Activated CD4-positive, CD25-positive, alpha-beta regulatory T cell treated with anti-CD3 and anti-CD28 coated beads, Interleukin-2, amount 50 U/mL, for 16 hours (primary cell): ENCODE measurements at places on chromosomes 4 and X.

GRCh38 chr4:110510955-110511544, 35.1 kb downstream of the ENPEP start:
- no peak for DNase-seq

DNA sequence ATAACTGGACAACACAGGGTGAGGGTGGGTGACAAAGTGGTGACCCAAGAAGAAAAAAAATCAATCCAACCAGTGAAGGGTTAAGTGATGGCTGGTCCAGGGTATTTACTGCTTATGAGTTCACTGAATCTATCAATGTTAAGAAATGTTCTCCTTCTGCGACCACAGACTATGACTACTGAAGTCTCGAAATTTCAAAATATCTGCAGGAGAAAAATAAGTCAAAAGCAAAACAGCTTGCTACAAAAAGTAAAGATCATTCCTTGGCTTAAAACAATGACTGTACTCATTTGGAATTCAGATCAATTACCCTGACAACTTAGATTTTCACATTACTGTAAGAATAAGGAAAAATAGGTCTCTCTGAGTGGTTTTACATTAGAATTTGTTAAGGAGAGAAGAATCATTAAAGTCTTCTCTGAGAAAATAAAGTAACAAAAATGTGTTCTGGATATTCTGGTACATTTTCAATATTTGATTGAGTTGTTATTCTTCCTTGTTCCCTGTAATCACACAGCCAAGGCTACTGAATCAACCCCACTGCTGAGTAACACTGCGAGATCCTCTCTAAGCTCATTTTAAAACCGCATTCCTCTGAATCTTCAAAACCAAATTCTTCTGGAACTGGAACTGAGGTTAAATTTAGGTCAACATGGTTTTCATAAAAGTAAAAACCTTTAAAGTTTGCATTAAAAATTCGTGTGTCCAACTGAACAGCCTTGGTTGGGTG, 22.7 kb downstream of the SMPX start:
- DNase-seq, result no peak

- DNase-seq, result no peak
Observed at GRCh38 chrX:28408017-28408723, 179.1 kb upstream of the IL1RAPL1 start.

GRCh38 chrX:100650841-100651240, 6.8 kb downstream of the SRPX2 start:
- no peak for DNase-seq

DNA sequence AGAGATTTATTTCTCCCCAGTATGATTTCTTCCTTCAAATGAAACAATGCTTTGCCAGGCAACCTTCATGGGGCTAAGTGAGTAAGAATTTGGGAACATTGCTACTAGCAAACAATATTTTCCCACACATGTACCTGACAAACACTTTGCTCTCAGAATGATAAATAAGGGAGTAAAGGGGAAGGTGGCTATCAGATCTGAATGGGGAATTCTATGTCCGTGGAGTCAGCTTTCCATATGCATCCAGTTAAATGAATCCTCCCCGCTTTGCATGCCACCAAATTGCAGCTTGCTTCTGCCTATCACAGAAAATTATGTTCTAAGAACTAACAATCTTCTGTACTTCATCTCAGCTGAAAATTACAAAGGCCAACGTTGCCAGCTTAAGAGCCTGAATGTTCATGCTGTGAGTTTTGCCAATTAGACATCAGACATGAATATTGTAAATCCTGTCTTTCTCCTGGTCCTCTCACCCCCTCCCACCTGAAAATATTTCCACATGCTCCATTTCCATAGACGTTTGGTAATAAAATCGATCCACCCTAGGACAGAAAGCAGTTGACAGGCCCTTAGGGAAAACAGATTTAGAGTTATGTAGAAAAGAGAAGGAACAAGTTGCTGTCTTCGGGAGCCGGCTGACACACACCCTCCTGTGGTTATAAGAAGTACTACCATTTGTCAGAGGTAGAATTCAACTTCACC, 6.3 kb downstream of the MEPE start:
- no peak for DNase-seq

GRCh38 chrX:132692526-132692925, 203.7 kb upstream of the MBNL3 start:
- DNase-seq, result no peak

GRCh38 chr4:15719506-15719905, 16.6 kb downstream of the BST1 start:
- DNase-seq, result no peak

DNA sequence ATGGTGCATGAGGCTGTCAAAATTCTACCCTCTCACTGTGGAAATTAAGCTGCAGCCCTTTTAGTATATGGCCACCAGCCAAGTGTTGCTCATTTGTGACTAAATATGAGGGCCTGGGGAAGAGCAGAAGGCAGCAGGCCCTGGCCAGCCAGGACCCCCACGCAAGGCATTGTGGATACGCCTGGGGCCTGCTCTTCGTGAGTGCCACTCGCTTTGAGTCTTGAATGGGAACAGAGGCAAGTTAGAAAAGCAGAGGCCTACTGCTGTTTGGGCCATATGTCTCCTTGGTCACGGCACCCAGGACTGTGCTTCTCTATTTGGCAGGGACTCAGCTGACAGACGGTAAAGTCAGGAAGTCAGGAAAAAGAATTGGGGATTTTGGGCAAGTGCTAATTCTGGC, 10.9 kb downstream of the RTL5 start:
- DNase-seq, result no peak

- DNase-seq, result no peak
Observed at GRCh38 chr4:86481440-86481839, 112.7 kb upstream of the PTPN13 start.

GRCh38 chr4:154332681-154333421, 158.7 kb downstream of the DCHS2 start:
- DNase-seq, result peak; percentile 22

GRCh38 chrX:30762755-30763154, 109.5 kb downstream of the GK start:
- DNase-seq, result no peak

- DNase-seq, result no peak
Observed at GRCh38 chrX:11064851-11065600, 46.1 kb upstream of the HCCS start.

GRCh38 chr4:118557298-118557851, 127.8 kb upstream of the METTL14 start:
- DNase-seq, result no peak

DNA sequence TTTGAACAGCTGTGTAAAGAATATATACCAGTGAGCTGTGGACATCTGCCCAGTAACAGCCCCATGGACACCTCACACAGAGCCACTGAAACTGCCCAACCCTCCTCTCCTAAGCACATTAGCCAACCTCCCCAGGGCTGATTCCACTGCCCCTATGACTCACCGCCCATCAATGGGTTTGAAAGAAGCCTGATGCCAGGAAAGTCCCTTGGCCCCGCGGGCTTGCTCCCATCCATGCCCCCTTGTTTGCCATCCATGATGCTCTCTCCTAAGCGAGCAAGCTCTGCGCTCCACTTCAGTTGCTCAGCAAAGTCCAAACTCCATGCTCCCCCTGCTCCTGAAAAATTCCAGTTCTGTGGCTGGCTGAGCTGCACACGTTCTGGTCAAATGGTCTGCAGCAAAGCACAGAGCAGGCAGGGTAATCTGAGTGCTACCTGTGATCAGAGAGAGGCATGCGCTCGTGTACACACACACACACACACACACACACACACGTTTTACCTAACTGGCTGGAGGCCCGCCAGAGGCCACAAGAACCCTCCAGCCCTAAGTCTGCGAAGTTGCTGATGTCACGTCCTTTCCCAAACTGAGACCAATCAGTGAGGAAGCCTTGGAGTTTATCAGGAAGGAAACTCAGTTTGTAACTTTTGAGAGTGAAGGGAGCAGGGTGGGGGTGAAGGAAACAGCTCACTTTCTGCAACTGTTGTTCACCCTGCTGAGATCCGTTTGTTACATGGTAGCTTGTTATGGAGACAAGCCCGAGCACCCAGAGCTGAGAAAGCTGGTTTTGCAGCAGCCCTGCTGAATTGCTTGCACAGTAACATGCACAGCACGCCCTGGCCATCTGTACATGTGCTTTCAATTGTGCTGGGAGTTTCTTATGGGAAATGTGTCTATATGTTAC, at the start of gene ASB9:
Gene ASB9, minus strand, starts transcription at position 466 of the 904 bp plus-strand sequence. Its CDS starts 209 bp downstream, at position 257.
- DNase-seq, result no peak

DNA sequence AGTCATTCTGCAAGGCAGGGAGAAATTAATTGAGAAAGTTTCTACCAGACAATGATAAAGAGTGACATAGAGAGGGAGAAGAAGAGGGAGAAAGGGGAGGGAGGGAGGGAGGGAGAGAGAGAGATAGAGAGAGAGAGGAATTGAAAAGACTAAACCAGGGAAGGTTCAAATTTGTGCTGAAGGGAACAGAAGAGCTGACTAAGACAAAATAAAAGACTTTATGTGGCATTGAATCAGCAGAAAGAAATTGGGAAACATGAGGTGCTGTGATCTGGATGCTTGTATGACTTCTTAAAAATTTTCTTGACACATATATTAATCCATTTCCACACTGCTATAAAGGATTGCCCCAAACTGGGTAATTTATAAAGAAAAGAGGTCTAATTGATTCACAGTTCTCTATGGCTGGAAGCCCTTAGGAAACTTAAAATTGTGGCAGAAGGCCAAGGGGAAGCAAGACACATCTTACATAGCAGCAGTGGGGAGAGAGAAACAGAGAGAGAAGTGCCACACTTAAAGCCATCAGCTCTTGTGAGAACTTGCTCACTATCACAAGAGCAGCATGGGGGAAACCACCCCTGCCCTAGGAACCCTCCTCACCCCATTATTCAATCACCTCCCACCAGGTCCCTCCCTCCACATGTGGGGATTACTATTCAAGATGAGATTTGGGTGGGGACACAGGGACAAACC, 13.5 kb upstream of the CXCL6 start:
- no peak for DNase-seq

GRCh38 chrX:135193740-135194139, 22.5 kb upstream of the CT55 start:
- no peak for DNase-seq

DNA sequence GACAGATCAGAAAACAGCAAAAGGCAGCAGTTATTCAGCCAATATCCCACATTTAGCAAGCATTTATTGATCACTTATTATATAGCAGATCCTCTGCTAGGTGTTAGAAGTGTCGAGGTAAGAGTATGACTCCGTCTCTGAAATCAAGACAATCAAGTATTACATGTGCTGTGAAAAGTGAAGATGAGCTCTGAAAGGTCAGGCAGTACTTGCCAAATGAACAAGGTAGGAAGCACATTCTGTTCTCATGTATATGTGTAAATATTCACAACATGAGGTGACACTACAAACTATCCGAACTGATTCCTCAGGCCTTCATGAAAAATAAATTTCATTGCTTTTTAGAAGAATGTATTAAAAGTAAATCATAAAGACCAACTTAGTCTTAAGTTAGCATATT, 15.3 kb downstream of the ATP1B4 start:
- no peak for DNase-seq

GRCh38 chr4:15240764-15241163, 187.1 kb upstream of the C1QTNF7 start:
- no peak for DNase-seq

DNA sequence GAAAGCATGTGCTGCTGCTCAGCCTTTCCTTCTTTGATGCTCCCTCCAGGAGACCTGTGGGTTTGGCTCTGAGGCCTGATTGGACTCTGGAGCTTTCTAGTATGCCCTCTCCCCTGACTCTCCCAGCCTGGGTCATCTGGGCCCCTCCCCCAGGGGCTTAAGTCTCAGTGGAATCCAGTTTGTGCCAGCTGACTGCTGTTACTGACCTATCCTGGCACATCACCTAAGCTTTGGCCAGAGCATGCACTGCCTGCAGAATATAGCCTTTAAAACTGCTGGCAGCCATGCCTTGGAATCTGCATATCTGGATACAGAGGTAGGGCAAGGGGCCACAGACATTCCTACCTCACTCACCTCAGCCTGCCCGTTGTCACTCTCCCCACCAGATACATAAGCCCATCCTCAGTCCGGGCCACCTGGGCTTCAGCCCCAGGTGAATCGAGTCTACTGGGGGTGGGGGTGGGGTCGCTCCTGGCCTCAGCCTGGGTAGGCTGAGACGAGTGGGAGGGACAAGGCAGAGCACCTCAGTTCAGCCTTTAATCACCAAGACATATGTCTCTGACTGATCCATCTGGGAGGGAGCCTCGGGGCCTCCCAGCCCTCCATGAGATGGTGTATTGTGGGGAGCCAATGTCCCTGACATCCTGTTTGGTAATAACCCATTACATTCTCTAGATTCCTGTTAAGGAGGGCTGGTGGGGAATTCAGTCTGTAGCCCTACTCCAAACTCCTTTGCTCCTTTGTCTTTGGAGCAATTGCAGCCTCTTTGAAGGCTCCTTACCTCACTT, 61.2 kb downstream of the STARD8 start:
- DNase-seq, result no peak

DNA sequence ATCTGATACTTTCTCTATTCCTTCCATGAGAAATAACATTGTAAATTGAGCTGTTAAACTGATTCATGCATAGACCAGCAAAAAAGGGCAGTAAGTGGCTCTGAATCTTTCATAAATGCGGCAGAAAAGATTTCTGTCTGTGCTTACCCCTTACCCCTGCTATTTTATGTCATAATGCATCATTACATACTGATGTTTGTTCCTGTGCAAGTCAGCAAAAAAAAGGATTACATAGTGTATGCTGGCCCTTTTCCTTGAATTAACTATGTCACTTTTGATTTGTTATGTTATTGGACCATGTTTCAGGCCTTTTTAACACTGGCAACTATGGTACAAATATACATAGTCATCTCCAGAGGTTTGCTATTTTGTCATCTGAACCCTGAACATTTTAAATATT, 2159.7 kb downstream of the PCDH7 start:
- no peak for DNase-seq

GRCh38 chrX:130395341-130395740, 6.4 kb upstream of the RBMX2 start:
- no peak for DNase-seq

- DNase-seq, result no peak
Observed at GRCh38 chr4:121150486-121150885, 13.6 kb downstream of the TNIP3 start.
